SW 1271 (cell line): ENCODE measurements at places on chromosomes 7 and 10.

- DNase-seq, result no peak
These were observed 249.1 kb upstream of the PITRM1 start for GRCh38 chr10:3421537-3422257.

- DNase-seq, result no peak
These were observed 43.1 kb upstream of the GATAD1 start for GRCh38 chr7:92404170-92404614.

- no peak for DNase-seq
These were observed 29.8 kb downstream of the FAM20C start for GRCh38 chr7:221978-222715.

DNA sequence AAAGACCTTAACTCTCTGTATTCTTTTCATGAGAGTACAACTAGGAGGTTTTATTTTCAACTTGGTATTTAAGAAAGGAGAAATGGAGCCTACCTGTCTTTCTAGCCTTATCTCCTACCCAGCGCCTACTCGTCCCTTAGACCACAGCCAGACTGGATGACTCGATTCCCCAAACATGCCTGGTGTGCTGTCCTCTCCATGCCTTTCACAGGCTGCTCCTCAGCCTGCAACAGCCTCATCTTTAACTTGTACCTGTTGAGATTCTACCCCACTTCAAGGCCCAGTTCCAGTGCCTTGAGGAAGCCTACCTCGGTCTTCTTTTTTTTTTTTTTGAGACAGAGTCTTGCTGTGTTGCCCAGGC is 29.4 kb downstream of the CPA1 start:
- no peak for DNase-seq

DNA sequence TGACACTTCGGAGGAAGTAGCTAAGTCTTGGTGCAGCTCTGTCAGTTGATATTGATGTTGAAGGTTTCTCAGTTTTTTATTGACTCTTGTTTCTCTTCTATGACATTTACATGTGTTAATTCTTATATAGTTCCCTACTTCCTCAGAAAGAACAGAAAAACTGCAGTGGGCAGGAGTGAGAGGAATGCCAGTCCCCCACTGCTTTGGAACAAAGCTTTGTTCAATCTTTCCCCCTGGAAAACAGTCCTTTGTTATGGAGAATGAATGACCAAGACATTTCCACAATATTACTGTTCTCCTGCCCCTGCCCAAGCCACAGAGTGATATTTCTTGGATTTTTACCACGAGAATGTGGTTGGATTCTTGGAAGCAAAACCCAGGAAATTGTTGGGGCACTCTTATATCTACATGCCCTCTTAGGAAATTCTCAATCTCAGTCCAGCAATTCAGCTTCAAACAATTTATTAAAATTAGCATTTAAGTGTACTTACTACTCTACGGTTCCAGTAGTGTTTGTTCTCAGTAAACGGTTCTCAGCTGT is 258.0 kb upstream of the KCND2 start:
- DNase-seq, result no peak

DNA sequence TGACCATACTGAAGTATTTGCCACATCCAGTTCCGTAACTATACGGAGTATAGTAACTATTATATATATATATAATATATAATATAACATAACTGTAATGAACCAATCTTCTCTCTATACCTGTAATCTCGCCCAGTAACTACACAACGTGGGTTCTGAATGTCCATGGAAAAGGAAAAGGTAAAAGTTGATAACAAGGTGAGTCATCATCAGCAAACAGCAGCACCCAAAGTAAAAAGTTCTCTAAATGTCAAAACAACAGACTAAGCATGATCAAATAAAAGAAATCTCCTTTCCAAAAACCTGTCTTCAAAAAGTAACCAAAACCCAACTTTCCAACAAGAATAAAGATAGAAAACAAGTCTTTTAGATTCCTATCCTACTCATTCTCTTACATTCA is 42.8 kb downstream of the ELAPOR2 start:
- DNase-seq, result no peak

DNA sequence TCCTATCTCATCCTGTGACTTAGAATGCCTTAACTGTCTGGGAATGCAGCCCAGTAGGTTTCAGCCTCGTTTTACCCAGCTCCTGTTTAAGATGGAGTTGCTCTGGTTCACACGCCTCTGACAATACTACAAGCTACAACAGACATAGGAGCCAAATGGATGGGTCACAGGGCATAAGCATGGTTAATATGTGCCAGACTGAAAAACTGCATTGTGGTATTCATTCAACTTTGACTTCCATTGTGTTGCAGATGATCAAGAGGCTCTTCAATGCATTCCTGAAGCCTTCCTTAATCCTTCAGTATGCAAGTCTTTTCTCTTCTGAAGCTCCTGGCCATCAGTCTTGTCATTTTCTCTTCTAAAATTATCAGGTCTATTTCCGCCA is 20.3 kb upstream of the RNF32 start:
- no peak for DNase-seq

GRCh38 chr7:3544202-3544601 is 243.2 kb downstream of the SDK1 start:
- DNase-seq, result no peak

DNA sequence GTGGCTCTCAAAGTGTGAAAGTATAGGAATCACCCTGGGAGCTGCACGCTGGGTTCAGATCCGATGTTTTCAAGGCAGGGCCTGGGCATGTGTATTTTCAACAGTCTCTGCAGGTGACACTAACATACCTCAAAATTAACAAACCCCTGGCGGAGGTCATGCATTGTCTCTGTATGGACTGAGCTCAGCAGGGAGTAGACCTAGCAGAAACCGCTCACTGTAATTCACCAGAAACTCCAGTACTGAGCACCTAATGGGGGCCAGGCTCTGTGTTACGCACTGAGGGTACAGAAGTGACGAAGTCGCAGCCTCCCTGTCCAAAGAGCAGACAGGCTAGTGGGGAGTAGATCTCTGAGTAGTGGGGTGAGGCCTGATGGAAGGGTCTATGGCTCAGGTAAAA is 5.6 kb downstream of the STRA8 start:
- no peak for DNase-seq

- no peak for DNase-seq
These were observed 64.8 kb downstream of the OAT start for GRCh38 chr10:124353896-124354295.

- DNase-seq, result no peak
These were observed 40.1 kb downstream of the LYZL1 start for GRCh38 chr10:29328983-29329382.

- no peak for DNase-seq
These were observed 5.5 kb upstream of the ZNF117 start for GRCh38 chr7:64996305-64996704.

- DNase-seq, result peak; percentile 52
These were observed 3.4 kb downstream of the KLF6 start for GRCh38 chr10:3781468-3782145.

DNA sequence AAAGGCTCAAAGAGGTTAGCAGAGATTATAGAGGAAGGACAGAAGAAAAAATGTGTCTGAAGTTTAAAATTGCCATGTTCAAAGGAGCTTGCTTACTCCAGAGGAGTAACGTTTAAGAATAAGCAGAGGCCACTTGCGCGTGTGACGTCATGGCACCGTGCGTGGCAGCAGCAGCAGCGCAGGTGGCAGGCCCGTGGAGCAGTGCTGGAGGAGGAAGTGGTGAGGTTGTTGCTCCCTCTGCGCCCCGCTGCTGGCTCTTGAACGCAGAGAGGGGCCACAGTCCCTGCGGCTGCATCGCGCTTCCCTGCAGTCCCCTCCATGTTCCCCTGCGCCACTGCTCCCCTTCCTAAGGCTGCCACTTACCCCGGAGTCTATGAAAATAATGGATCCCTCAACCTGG is 37.5 kb downstream of the GDI2 start:
- DNase-seq, result no peak

GRCh38 chr10:16890691-16891090 is 73.5 kb upstream of the RSU1 start:
- no peak for DNase-seq

DNA sequence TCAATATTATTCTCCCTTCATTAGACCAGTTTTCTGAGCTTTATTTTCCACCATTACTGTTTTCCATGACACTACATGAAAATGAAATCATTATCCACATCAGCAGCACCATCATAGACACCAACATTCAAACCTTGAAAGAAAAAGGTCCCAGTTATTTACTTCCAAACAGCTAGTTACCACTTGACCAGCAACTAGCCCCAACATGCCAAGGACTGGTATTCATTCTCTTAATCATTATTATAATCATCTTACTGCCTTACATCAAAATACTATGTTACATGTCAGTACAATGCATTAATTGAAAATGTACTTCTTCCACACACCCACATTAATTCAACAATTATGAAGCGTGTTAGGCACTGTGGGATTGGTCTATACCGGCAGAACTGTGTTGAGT is 199.4 kb downstream of the TSPAN12 start:
- DNase-seq, result no peak

DNA sequence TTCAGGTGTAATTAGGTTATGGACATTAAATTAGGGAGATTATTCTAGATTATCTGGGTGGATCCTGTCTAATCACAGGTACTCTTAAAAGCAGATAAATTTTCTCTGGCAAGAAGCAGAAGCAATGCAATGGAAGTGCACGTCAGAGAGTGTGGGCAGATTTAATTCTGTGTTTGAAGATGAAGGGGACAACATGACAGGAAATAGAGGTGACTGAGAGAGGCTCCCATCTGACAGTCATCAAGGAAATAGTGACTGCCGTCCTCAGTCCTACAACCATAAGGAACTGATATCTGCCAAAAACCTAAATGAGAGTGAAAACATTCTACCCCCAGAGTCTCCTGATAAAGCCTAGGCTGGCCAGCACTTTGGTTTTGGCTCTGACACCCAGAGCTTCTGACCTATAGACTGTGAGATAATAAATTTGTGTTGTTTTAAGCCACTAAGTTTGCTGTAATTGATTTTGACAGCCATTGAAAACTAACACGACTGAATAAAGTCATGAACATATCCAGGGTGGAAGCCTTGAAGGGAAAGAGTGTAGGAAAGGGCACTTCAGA is 30.5 kb upstream of the DDX50 start:
- no peak for DNase-seq

GRCh38 chr10:32940321-32941301 is 17.4 kb downstream of the ITGB1 start:
- no peak for DNase-seq

GRCh38 chr10:66102756-66103155 is 823.1 kb upstream of the LRRTM3 start:
- DNase-seq, result no peak

DNA sequence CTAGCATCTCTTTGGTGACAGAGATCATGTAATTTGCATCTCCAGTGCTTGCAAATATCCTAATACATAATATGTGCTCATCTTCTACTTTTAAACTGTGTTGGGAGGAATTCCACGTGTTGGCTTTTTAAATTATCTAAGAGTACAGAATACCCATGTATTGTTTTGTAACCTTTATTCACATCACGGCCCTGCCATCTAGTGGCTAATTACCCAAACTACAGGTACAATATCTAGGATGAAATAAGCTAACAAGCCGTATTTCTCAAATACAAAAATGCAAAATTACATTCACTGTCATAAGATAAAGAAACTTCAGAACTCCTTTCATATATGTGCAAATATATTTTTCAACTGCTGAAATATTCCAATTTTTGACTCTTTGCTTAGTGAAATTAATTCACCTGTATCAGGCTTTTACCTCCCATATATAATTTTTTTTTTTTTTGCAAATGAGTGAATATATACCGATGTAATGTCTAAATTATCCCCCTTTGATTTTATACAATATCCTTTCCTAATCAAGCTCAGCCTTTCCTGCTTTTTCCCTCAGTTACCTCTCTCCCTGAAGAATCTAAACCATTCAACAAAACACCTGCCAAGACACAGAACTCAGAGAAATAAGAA is 30.3 kb upstream of the LSM8 start:
- DNase-seq, result no peak

DNA sequence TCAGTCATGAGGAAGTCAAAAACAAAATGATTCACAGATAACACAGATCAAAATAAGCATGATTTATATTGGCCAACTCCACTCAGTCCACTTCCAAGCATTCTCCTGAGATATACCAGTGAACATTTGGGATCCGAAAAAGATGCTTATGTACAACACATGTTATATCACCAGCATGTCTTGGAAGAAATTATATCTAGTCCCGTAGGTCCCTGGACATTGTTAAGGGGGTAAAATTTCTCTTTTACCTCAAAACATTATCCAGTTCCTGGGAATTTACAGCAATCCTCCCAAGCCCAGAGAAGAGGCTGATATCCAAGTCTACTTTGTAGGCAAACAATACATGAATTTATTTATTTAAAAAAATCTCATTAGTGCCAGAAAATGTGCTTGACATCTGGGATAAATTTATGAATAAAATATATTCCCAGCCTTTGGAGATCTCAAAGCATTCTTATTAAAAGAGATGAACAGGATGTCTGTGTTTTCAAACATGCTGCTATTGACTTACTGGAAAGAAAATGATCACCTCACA is 582.2 kb upstream of the ZWINT start:
- DNase-seq, result no peak

DNA sequence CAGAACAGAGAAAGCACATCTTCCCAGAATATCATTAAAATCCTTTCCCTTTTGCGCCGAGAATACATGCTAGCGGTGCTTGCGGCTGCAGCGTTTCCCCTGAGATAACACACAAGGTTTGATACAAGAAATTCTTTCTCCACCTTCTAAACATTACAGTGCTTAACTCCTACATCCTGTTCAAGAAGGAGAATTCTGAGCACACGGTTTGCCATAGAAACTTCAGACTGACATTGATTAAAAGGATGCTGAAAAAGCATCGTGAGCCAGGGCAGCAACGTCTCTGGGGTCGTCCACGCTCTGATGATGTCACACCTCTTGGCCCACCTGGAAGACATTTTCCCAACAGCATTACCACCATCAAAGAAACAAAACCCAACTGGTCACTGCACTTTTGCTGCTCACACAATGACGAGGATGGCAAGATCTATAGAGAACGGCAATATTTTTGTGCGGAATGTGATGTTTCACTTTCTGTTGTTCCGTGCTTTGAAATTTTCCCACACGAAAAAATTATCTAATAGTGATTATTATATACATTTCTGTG is 27.0 kb upstream of the PRSS1 start:
- DNase-seq, result no peak

DNA sequence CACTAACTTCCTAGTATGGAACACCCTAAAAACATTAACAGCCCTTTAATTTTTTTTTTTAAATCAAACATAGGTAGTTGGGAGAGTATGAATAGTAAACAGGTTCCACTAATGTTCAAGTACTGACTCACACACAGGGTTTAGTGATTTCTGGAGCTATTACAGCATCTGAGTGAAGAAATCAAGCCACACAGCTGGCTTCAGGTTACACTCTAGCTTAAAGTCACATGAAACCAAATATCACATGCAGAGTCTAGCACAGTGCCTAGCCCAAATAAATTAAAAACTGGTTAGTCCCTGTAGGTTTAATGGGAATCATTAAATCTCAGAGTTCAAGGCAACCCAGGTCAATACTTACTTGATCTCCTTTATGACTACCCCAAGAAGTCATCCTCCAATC is 11.6 kb downstream of the PANK1 start:
- DNase-seq, result no peak

DNA sequence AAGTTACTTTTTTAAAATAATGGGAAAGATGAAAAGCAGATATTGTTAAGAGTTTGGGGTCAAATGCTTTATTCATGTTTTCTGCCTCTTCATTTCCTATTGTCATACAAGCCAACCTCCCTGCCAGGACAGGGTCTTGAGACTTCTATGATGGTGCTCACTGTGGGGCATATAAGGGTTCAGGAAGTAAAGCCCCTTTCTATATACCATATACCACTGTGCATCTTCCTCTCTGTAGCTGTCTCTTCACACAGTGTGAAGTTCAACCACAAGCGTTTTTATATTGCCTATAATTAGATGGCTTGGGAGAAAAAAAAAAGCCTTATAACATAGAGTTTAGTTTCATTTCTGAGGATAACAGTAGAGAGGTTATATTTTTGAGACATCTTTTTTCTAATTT is 389.8 kb upstream of the SORCS1 start:
- no peak for DNase-seq
